H1 (cell line): ENCODE measurements at places on chromosomes 4 and X. TPM values are rescaled to one million over a fixed set of nuclear protein-coding genes. Genes with fewer than 3 reads are reported as not detected.
A peak's percentile ranks its signal among the peaks of the same experiment; 100 is the strongest.

GRCh38 chrX:30504309-30504708, 73.3 kb downstream of the TASL start:
- H3K27me3 ChIP-seq, result no peaks in the 10 kb centered on the region
- H3K4me1 ChIP-seq, result no peaks in the 10 kb centered on the region; the same call in 1 of the 2 replicates
- no peaks in the 10 kb centered on the region for H3K36me3 ChIP-seq
- no peak overlapping the region for H3K27ac ChIP-seq
- DNase-seq, result no peak

DNA sequence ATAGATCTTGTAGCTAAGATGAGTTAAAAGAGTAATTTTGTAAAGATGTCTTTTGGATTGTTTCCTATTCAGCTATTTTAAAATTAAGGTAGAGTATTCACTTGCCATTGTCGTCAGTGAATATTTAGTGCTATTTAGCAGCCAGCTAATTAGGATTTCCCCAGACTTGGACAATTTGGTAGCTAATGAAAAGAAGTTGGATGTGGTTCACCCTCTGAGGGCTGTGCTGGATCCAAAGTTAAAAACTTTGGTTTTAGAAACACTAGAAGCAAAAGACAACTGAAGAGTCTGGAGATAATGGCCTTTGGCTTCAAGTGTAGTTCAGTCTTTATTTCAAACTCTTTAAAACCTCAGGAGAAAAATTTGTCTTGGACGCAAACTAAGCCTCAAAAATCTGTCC, 41.3 kb downstream of the ATG4A start:
- no peaks in the 10 kb centered on the region for H3K27me3 ChIP-seq
- no peak for DNase-seq
- H3K36me3 ChIP-seq, result no peaks in the 10 kb centered on the region
- no peaks in the 10 kb centered on the region for H3K4me1 ChIP-seq
- H3K4me3 ChIP-seq, result no peak overlapping the region
- H3K27ac ChIP-seq, result no peak overlapping the region

DNA sequence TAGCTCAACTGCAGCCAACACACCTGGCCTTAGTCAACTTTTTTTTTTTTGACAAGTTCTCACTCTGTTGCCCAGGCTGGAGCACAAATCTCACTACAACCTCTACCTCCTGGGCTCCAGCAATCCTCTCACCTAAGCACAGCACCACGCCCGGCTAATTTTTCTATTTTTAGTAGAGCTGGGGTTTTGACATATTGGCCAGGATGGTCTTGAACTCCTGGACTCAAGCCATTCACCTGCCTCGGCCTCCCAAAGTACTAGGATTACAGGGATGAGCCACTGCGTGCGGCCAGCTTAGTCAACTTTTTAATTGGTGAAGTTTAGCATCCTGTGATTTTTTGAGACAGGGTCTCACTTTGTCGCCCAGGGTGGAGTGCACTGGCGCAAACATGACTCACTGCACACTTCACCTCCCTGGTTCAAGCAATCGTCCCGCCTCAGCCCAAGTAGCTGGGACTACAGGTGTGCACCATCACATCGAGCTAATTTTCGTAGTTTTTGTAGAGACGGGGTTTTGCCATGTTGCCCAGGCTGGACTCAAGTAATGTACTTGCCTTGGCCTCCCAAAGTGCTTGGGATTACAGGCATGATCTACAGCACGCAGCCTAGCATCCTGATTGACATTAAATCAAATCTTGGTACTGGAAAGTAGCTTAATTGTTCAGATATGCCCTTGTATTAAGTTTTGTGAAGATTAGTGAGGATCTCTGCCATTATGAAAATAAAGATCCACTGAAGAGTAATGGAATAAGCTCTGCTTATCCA, 8.3 kb downstream of the HNRNPDL start:
- H3K4me3 ChIP-seq, result no peak overlapping the region
- H3K27me3 ChIP-seq, result no peaks in the 10 kb centered on the region
- H3K36me3 ChIP-seq, result peaks cover 10% of the 10 kb centered on the region
- no peak overlapping the region for H3K27ac ChIP-seq
- H3K4me1 ChIP-seq, result no peaks in the 10 kb centered on the region
- DNase-seq, result no peak

DNA sequence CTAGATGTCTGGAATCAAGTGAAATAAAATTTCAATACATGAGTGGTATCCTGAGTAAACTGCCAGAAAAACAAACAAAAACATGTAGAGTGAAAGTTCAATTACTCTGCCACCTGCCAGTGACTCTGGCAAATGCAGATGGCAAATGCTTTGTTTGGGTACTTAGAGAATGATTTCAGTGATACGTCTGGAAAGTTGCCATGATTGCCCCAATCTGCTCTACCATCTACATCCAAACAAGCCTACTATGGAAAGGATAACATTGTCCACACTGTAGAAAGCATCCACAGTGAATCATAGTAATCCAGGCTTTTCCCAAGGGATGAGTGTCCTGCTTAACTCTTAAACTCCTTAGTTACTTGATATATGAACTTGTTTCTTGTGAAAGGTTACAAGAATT, 3.4 kb downstream of the SPATA4 start:
- no peak overlapping the region for H3K27ac ChIP-seq
- H3K4me3 ChIP-seq, result no peak overlapping the region
- DNase-seq, result no peak
- no peaks in the 10 kb centered on the region for H3K4me1 ChIP-seq

GRCh38 chr4:183924362-183925044, 19.4 kb downstream of the STOX2 start:
- H3K27me3 ChIP-seq, result no peaks in the 10 kb centered on the region
- no peak overlapping the region for H3K27ac ChIP-seq
- H3K4me1 ChIP-seq, result peaks cover 3% of the 10 kb centered on the region

DNA sequence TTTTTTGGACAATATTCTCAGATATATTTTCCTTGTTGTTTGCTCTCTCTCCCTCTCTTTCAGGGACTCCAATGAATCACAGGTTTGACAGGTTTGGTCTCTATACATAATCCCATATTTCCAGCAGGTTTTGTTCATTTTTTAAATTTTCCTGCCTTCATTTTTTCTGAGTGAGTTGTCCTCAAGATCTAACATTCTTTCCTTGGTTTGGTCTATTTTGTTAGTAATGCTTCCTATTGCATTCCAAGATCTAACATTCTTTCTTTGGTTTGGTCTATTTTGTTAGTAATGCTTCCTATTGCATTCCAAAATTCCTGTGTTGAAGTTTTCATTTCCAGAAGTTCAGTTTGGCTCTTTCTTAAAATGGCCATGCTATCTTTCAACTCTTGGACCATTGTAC, 45.3 kb upstream of the ZMAT1 start:
- H3K4me1 ChIP-seq, result no peaks in the 10 kb centered on the region
- no peak for DNase-seq
- no peak overlapping the region for H3K27ac ChIP-seq
- H3K36me3 ChIP-seq, result no peaks in the 10 kb centered on the region
- H3K27me3 ChIP-seq, result no peaks in the 10 kb centered on the region

DNA sequence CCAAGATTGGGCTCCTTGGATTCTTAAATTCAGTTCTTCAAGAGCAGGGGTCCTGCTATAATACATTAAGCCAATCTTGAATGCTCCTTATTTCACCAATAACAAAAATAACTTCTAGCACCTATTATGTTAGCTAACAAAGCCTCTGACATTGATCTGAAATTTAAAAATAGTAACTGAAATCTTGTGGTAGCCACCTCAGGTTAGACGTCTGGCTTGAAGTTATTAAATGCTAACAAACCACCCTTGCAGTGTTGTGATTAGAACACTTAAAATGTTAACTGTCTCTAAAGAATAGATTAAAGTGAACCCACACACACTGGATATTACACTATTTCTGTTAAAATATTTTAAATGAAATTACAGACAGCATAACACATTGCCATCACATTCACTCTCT, 49.8 kb upstream of the LGI2 start:
- DNase-seq, result no peak
- H3K4me1 ChIP-seq, result no peaks in the 10 kb centered on the region; the same call in 1 of the 2 replicates
- H3K4me3 ChIP-seq, result no peak overlapping the region
- H3K27me3 ChIP-seq, result no peaks in the 10 kb centered on the region
- H3K27ac ChIP-seq, result no peak overlapping the region

DNA sequence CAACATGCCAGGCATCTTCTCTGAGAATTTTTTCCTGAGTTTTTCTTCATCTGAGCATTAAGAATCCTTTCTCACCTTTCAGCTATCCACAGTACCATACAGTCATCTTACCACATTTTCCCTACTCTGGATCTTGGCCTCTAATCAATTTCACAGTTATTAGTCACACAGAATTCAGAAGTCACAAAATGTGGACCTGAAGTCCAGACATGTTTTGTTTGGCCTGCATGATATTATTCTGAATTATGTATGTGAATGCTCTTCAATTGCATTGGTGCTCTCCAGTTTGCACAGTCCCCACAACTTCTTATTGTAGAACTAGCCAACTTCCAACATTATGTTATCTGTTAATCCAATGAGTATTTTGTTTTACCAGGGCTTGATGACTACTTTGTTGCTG, 102.3 kb upstream of the GRIA3 start:
- no peaks in the 10 kb centered on the region for H3K36me3 ChIP-seq
- no peak overlapping the region for H3K4me3 ChIP-seq
- no peak overlapping the region for H3K27ac ChIP-seq
- no peak for DNase-seq

GRCh38 chrX:135345107-135345589, 35.9 kb downstream of the ETDC start:
- no peak for DNase-seq
- peak overlapping the region; percentile 79 for H3K4me3 ChIP-seq
- no peak overlapping the region for H3K27ac ChIP-seq
- H3K4me1 ChIP-seq, result no peaks in the 10 kb centered on the region

Gene ZDHHC15
- total RNA-seq, result 2.8 and 3.5 TPM in 2 replicates

Gene ITIH6
- total RNA-seq, result not detected in 2 replicates

Gene BANK1
- 0.69 and 0.93 TPM in 2 replicates for total RNA-seq

Gene SPANXB1
- not detected in 2 replicates for total RNA-seq

Gene HS3ST1
- 1.5 and 1.7 TPM in 2 replicates for total RNA-seq

Gene TSR2
- total RNA-seq, result 44.2 and 49.4 TPM in 2 replicates

Gene CFI
- not detected in 2 replicates for total RNA-seq

Gene ZCCHC18
- 2.6 and 3.7 TPM in 2 replicates for total RNA-seq
